ENCODE measurements at places on chromosomes 2 and 18. TPM values are rescaled to one million over a fixed set of nuclear protein-coding genes. Genes with fewer than 3 reads are reported as not detected.

SCG2 gene
- total RNA-seq = not detected

PTH2R gene
- total RNA-seq = not detected

SAG gene
- not detected for total RNA-seq

SERPINB3 gene
- not detected for total RNA-seq

ANKRD53 gene
- total RNA-seq = 0.14 TPM
